ENCODE measurements at places on chromosomes 2 and 18.

DNA sequence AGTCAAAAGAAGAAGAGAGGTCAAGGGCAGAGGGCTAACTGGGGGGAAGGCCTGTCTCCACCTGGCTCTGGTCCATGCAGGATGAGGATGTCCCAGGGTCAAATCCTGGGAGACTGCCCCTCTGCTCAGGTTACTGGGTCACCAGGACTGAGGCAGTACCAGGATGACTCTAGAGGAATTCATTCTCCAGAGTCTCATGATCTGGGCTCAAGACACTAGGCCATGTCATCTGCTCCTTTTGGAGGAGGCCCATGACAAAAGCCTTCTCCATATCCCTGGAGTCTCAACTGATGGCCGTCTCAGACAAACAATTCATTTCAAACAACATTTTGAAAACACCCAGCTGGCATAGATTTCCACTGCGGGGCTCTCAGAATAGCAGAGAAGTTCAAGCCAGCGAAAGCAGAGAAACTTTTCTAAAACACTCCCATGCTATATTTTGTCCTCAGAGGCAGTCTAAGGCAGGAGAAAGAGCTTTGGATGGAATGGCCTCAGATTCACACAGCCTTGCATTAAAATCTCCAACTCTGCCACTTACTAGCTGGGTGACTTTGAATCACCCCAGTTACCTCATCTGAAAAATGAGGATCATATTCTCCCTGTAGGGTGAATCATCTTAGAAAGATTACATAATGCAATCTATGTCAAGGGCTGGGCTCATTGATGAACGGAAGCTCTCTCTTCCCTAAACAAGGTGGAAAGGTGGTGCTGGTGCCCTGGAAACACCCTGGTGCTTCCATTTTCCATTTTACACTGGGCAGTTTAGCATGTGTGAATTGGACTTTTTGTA is 48.8 kb upstream of the LCLAT1 start:
- peak; percentile 55 for DNase-seq

DNA sequence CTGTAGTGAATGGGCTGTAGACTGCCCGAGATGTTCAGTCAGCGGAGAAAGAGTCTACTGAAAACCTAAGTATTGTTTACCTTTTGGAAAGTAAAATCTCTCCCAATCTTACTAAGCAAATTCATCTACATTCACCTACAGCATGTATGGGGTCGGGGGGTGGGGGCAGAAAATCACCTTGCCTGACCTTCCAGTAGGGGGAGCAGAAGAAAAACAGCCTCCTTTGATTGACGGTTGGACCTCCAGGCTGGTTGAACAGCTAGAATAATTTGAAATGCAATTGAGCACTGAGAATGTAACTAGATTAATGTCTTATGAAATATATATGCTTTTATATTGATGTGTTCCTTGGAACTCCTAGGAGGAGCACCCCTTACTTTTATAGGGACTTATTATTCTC is 10.0 kb downstream of the LRATD1 start:
- no peak for DNase-seq

GRCh38 chr2:14700753-14701152 is 68.2 kb downstream of the LRATD1 start:
- DNase-seq = no peak

GRCh38 chr2:23721454-23721826 is 205.5 kb downstream of the ATAD2B start:
- no peak for DNase-seq

GRCh38 chr2:64859312-64860212 is 129.6 kb upstream of the SLC1A4 start:
- peak; percentile 93 for DNase-seq
